Fibroblast of lung (primary cell): ENCODE measurements at places on chromosomes 7 and 10.

DNA sequence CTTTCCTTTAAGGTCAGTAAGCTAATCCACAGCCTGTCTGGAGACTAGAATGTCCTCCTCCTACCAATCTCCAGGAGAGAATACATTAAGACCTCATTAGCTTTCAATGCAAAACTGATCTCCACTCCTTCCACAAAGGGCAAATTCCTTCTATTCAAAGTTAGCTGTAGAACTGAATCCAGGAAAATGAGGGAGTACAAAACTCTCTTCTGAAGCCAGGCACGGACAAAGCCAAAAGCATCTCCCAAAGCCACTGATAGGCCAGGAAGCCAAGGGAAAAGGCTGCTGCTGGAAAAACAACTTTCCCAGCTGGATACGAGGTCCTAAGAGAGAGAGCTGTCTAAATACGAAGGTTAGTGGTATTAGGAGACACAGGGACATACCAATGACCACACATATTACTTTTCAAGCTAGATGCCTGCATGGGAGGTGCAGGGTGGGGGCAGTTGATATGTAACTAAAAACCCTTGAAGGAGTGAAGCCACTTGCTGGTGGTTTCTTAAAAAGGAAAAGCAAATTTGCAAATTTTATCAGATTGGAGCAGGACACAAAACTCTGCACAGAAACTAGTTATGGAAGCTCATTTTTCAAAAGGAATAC lies 43.6 kb downstream of the MKX start:
- DNase-seq, result no peak

- DNase-seq, result no peak
Observed at GRCh38 chr7:128885370-128886187, 22.9 kb downstream of the ATP6V1F start.

DNA sequence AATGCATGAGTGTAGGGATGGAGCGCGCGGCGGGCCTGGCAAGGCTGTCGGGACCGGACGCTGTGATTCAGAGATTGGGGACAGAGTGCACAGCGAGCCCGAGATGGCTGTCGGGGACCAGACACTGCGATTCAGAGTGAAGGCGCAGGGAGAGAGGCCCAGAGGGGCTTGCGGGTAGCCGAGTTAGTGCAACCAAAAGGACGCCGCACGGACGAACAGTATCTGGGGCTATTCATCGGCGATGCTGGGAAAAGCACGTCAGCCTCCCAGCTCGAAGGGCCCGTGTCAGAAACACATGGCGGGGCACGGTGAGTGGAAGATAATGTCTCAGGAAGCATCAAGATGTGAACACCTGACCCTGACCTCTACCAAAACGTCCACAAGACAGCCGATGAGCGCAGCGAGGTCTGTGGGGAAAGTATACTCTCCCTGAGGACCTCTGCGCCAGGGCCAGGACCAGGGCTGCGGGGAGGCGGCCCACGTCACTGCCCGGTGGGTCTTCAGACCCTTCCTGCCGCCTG lies 215.8 kb downstream of the ZMYND11 start:
- no peak for DNase-seq

GRCh38 chr7:16930946-16931345 lies 49.2 kb upstream of the AGR3 start:
- DNase-seq, result no peak

GRCh38 chr10:97332591-97333350 lies 1.8 kb downstream of the FRAT2 start:
- peak; percentile 77 for DNase-seq

DNA sequence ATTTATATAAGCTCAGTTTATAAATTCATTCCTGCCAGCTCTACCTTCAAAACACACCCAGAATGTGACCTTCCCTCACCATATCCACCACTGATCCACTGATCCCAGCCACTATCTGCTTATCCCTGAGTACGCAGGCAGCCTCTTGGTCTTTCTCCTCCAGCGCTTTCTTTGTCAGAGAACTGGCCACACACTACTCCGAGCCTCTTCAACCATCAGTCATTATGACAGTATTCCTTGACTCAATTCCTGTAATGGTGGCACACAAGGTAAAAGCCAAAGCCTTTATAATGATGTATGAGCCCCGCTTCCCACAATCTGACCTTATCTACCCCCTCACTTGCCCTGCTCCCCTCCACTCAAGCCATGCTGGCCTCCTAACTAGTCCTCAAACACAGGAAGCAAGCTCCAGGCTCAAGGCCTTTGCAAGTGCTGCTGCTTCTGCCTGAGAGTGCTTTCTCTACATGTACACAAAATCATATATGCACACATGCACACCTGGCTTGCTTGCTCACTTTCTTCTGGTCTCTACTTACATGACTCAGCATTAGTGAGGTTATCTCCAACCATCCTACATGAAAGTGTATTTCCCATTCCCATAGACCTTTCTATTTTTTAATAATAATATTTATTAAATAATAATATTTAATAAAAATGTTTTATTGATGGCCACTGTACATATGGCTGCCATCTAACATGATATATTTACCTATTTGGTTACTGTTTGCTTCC lies 150.4 kb upstream of the FEZF1 start:
- no peak for DNase-seq

DNA sequence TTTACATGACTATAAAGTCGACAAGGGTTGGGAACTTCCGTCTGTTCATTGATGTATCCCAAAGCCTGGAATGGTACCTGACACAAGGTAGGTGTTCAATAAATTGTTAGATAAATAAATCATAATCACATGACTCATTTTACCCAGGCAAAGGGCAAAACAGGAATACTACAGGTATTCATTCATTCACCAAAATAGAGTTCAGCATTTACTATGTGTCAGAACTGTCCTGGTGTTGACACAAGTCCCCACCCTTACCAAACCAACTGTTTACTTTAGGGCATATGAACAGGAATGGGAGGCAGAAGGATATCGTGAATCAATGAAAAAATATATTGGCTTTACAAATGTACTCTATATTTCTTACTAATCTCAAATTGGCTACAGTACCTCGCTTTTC lies 666 bp upstream of the YAE1 start:
- no peak for DNase-seq

- peak; percentile 41 for DNase-seq
Observed at GRCh38 chr7:2173189-2173827, 59.4 kb downstream of the MAD1L1 start.

- peak; percentile 56 for DNase-seq
Observed at GRCh38 chr10:28906934-28907333, 229.6 kb downstream of the BAMBI start.

DNA sequence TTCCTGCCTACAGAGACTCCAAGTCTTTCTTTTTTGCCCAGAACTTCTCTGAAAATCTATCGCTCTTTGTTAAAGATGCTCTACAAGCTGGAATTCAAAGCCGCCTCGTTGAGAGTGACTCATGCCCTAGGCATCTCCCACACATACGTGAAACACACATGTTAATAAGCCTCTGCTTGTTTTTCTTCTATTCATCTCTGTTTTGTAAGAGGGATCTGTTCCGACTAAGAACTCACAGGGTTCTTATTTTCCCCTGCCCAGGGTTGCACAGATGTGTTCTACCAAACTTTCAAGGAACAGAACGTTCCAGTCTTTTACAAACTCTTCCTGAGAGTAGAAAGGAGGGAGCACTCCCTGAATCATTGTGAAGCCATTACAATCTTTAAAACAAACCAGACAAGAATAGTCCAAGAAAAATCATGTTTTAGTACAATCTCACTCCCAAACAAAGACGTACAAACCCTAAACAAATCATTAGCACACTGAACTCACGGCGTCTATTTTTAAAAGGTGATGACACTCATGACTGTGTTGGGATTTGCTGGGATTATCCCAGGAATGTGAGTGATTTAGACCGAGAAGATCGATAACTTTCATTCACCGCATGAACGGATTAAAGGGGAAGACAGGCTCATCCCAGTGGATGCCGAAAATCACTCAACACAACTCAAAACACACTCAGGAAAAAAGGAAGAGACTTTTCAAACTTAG lies 55.3 kb upstream of the INPP5A start:
- DNase-seq, result peak; percentile 86

- DNase-seq, result no peak
Observed at GRCh38 chr7:26696161-26696560, 168.2 kb downstream of the SKAP2 start.
